Stimulated activated CD8-positive, alpha-beta memory T cell treated with anti-CD3 and anti-CD28 coated beads, Interleukin-4, amount 100 ng/mL, for 1 hour (primary cell): ENCODE measurements at places on chromosomes 4 and X.

DNA sequence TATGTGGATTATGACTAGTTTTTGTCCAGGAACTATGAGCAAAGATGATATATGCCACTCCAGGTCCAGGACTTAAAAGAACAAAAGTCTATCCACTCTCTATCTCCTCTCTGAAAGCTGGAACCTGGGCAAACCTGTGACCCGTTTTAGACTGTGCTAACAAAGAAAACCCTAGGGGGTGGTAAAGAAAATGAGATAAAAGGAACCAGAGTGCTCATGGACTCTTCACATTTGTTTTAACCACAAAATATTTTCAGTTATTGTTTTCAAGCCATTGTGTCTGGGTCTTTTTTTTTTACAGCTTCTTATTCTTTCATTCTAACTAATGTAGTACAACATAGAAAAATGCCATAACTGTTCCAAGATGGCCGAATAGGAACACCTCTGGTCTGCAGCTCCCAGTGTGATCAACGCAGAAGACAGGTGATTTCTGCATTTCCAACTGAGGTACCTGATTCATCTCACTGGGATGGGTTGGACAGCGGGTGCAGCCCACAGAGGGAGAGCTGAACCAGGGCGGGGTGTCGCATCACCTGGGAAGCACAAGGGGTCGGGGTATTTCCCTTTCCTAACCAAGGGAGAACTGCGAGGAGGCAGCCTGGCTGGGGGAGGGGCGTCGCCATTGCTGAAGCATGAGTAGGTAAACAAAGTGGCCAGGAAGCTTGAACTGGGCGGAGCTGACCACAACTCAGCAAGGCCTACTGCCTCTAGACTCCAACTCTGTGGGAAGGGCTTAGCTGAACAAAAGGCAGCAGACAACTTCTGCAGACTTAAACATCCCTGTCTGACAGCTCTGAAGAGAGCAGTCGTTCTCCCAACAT is 45.1 kb downstream of the CHM start:
- no peak for DNase-seq

DNA sequence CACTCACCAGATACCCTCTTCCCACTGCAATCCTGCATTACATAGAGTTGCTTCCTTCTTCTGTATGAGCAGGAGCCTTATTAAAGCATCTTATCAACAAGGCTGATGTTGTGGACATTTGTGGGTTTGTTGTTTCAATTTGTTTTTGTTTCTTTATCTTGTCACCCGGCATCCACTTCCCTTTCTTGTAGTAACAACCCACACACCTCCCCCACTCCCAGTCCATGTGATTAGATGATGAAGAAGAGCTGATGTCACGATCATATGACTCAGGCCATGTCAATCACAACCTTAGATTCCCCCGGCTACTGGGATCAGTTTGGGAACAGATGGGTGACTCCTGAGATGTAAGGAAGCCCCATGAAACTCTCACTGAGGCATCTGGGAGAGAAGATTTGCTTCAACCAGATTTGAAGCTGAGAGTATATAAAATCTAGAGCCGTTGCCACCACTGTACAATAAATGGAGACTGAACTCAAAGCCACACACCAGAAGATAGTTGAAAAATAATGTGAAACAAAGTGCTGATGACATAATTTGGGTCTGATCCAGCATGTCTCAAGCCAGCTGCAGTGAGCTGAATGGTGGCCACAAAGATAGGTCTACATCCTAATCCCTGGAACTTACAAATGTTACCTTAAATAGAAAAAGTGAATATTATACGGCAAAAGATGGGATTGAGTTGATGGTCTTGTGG is 34.1 kb upstream of the SRD5A3 start:
- DNase-seq, result no peak

DNA sequence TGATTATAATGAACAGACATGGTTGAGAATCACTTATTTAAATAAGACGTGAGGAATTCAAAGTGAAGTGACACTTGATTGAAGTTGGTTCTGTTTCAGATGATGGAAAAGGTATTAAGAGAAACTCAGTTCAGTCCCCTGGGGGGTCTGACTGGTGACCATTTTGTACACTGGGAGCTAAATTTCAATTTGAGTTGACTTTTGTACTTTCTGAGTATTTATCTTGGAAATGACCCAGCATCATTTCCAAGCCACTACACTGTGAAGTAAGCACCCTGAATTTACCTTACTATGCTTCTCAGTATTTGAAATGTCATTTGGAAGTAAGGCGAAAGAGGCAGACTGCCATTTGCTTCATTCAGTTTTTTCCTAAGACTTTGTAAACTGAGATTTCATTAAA is 73.4 kb downstream of the CNOT6L start:
- DNase-seq, result no peak

- no peak for DNase-seq
These were observed 81.6 kb upstream of the MED14 start for GRCh38 chrX:40816906-40817305.

GRCh38 chr4:170068438-170069128 is 21.2 kb downstream of the AADAT start:
- DNase-seq, result no peak

- no peak for DNase-seq
These were observed 873.4 kb upstream of the LCORL start for GRCh38 chr4:18894928-18895327.

DNA sequence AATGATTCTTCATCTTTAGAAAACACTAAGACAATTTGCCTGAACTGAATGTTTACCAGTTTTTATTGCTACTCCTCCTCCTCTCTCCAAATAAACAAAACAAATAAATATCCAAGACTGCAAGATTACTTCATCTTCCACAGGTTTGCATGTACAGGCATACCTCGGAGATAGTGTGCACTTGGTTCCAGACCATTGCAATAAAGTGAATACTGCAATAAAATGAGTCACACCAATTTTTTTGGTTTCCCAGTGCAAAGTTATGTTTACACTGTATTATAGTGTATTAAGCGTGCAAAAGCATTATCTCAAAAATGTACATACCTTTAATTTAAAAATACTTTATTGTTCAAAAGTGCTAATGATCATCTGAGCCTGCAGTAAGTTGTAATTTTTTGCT is 53.3 kb downstream of the FBXL5 start:
- DNase-seq, result no peak
